ENCODE measurements at places on chromosomes 3 and 15. TPM values are rescaled to one million over a fixed set of nuclear protein-coding genes. Genes with fewer than 3 reads are reported as not detected.
A peak's percentile ranks its signal among the peaks of the same experiment; 100 is the strongest.

GRCh38 chr3:65625305-65625704 lies 413.4 kb downstream of the MAGI1 start:
- H3K36me3 ChIP-seq: no peaks in the 10 kb centered on the region
- no peak overlapping the region for H3K4me3 ChIP-seq
- peaks cover 10% of the 10 kb centered on the region for H3K4me1 ChIP-seq
- no peak for DNase-seq
- no peak overlapping the region for H3K27ac ChIP-seq
- no peaks in the 10 kb centered on the region for H3K27me3 ChIP-seq

DNA sequence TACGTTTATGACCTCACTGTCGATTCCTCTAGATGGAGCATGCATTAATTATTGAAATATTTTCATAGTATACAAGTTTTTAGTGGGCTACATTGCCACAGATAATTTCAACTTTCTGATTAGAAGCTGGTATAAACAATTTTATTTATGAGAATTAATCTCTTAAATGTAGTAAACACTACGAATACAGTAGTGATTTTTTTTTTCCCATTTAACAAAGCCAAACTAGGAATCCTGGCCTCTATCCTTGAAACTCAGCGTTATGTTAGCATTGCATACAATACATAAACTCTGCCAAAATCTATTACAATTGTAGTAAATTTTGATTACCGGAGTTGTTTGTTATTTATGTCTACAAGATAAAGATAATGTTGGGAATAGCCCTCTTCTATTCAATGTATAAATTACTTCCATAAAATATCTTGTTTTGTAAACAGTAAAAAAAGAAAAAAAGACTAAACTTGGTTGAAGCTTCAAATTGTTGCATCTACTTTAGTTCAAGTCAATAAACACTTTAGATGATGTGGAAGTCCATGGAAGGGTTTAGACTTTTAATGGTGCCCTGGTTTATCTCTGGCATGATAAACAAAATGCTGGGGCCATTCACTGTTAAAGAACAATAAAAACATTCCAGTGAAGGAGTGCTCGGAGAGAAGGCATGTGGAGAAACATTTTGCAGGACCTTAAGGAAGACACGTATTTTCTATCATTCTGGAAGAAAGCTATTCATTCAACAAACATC lies 77.3 kb upstream of the NR2F2 start:
- no peaks in the 10 kb centered on the region for H3K36me3 ChIP-seq
- no peak overlapping the region for H3K4me3 ChIP-seq
- H3K27me3 ChIP-seq: no peaks in the 10 kb centered on the region
- H3K4me1 ChIP-seq: no peaks in the 10 kb centered on the region
- H3K27ac ChIP-seq: no peak overlapping the region

DNA sequence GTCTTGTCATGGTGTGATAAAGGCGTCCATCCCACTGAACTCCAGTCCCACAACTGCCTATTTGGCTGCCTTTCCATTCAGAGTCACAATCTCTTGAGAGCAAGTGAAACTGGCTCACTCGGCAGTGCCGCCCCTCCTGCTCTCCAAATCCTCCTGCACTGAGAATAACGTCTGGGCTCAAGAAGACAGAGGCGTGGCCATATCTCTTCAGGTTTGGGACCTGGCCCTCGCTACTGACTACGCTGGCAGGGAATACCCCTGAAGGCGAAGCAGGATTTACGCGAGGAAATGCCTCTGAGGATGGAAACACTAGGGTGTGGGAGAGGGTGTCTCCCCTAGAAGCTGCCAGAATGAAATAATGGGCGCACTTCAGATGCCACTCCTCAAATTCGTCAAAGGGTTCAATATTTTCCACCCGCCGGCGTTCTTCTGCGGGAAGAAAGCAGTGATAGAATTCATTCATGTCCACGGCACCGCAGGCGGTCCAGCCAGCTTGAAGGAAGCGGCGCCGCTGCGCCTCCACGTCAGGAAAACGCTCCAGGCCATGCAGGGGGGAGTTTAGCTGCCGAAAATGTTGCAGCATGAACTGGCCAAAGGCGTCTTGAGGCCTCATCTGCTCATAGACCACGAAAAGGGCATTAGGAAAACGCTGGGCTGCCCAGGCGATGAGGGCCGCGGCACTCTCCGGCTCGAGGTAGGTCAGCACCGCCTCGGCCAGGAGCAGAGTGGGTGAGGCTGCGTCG lies 985 bp downstream of the LCMT2 start:
- peaks cover 16% of the 10 kb centered on the region for H3K4me1 ChIP-seq
- DNase-seq: no peak
- no peaks in the 10 kb centered on the region for H3K36me3 ChIP-seq
- H3K4me3 ChIP-seq: peak overlapping the region; percentile 84
- H3K27ac ChIP-seq: peak overlapping the region; percentile 95

- H3K27ac ChIP-seq: no peak overlapping the region
- peak; percentile 71 for DNase-seq
- H3K4me1 ChIP-seq: no peaks in the 10 kb centered on the region
- peaks cover 21% of the 10 kb centered on the region for H3K27me3 ChIP-seq
- H3K36me3 ChIP-seq: no peaks in the 10 kb centered on the region
Observed at GRCh38 chr3:139111392-139112229, 66.9 kb upstream of the PRR23C start.

DNA sequence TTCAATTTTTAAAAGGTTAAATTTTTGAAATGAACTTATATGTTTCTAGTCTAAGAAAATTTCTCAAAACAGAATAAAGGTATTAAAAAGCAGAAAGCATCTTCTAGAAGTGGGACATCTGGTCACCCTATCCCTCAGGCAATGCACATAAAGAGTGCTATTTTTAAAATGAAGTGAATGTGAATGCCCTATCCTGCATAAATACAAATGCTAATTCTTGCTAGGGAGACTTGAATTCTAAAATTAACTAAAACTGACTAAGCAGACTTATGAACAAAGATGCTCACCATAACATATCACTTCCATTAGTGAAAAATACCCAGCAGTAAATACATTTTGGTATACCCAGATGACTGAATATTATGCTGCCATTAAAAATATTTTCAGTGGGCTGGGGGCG lies 11.7 kb downstream of the MYO5A start:
- DNase-seq: no peak
- H3K4me3 ChIP-seq: no peak overlapping the region
- no peak overlapping the region for H3K27ac ChIP-seq
- no peaks in the 10 kb centered on the region for H3K36me3 ChIP-seq
- no peaks in the 10 kb centered on the region for H3K27me3 ChIP-seq

GRCh38 chr3:13192471-13193213 lies 119.4 kb upstream of the IQSEC1 start:
- H3K4me1 ChIP-seq: no peaks in the 10 kb centered on the region
- DNase-seq: peak; percentile 6
- H3K27me3 ChIP-seq: no peaks in the 10 kb centered on the region
- H3K4me3 ChIP-seq: no peak overlapping the region

GRCh38 chr15:92576597-92577200 lies 78.9 kb downstream of the FAM174B start:
- H3K4me1 ChIP-seq: no peaks in the 10 kb centered on the region
- no peaks in the 10 kb centered on the region for H3K27me3 ChIP-seq
- no peak overlapping the region for H3K27ac ChIP-seq
- H3K36me3 ChIP-seq: no peaks in the 10 kb centered on the region
- H3K4me3 ChIP-seq: no peak overlapping the region

- no peak overlapping the region for H3K27ac ChIP-seq
- no peaks in the 10 kb centered on the region for H3K36me3 ChIP-seq
- no peak for DNase-seq
- H3K4me3 ChIP-seq: no peak overlapping the region
Observed at GRCh38 chr3:14889205-14889604, 58.2 kb upstream of the NR2C2 start.

DNA sequence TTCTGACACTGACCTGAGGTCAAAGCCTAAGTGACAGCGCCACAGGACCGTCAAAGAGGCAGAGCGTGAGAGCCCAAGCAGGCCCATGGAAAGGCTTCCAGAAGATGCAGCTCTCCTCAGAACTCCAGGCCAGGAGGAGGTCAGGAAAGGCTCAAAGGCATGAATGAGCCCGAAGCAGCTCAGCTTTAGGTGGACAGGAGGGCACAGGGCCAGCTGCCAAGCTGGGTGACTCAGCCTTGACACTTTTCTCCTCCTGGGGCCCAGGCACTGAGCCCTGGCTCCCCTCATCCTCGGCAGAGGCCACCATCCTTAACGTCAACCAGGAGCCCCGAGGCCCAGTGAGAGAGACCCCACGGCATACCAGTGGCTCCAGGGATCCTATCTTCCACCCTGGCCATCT lies 62.9 kb downstream of the ADCY5 start:
- no peaks in the 10 kb centered on the region for H3K36me3 ChIP-seq
- no peaks in the 10 kb centered on the region for H3K27me3 ChIP-seq
- H3K27ac ChIP-seq: peak overlapping the region; percentile 90

DNA sequence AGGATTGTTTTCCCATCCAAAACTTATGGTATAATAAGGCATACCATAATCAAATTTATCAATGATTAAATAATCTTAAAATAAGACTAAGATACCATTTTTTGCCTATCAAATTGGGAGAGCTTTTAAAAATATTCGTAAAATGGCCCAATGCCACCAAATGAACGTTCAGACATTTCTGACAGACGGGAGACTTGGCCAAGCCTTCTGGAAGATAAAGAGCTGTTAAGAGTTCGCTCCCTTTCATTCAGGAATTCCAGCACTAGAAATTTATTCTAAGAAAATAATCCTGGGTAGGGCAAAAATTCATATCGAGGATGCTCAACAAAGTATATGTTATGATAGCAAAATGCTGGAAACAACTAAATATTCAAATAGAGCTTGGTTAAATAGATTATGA lies 85.6 kb upstream of the NEO1 start:
- no peak overlapping the region for H3K4me3 ChIP-seq
- no peaks in the 10 kb centered on the region for H3K36me3 ChIP-seq
- H3K27me3 ChIP-seq: no peaks in the 10 kb centered on the region
- peaks cover 12% of the 10 kb centered on the region for H3K4me1 ChIP-seq

GRCh38 chr3:100269410-100270214 lies 8.8 kb downstream of the TBC1D23 start:
- no peaks in the 10 kb centered on the region for H3K4me1 ChIP-seq
- DNase-seq: no peak
- no peaks in the 10 kb centered on the region for H3K36me3 ChIP-seq
- H3K27ac ChIP-seq: no peak overlapping the region
- H3K4me3 ChIP-seq: no peak overlapping the region

DNA sequence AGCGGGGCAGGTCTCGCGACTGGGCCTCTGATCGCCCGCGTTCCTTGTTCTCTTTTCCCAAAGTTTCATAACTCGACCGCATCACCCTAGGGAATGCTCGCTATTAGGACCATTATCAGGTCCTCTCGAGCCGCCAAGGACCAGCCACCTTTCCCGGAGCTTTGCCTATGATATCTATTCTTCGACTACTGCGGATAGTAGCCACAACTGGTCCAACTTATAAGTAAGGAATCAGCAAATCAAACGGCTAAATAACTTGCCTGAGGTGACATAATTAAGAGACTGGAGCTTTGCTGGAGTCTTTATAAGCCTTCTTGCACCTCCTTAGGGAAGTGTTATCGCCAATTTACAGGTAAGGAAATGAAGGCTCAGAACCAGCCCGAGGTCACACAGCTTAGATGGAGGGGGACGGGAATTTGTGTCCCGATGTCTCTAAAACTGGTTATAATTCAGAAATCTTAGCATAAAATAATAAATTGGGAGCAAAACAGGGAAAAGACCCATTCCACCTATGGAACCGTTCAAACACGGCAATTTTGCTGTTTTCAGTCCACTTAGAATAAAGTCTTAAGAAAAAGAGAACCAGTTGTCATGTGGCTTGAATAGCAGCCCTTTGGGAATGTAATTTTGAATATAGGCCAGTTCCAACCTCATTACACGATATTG lies 479 bp upstream of the PLD1 start:
- peak overlapping the region; percentile 87 for H3K27ac ChIP-seq
- peaks cover 5% of the 10 kb centered on the region for H3K4me1 ChIP-seq
- peak overlapping the region; percentile 46 for H3K4me3 ChIP-seq
- DNase-seq: no peak
- H3K36me3 ChIP-seq: no peaks in the 10 kb centered on the region

DNA sequence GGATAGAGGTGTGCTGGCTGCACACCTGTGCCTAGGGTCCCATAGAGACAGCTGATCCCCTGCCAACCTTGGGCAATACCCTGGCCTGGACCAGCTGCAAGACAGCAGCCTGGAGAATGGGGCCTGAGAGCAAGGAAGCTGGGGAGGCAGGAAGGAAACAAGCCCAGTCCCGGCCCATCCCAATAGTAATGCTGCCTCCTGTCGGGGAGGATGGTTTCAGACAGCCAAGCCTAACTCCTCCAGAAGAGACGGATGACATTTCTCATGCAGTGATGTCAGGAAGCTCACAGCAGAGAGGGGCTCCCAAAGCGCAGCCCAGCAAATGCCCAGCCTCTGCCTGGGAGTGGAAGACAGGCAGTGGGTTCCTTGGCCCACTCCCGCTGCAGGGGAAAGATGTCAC lies 408.8 kb downstream of the OCA2 start:
- DNase-seq: no peak
- H3K27ac ChIP-seq: no peak overlapping the region
- peaks cover 5% of the 10 kb centered on the region for H3K4me1 ChIP-seq
- H3K36me3 ChIP-seq: no peaks in the 10 kb centered on the region

- H3K4me3 ChIP-seq: no peak overlapping the region
- no peaks in the 10 kb centered on the region for H3K36me3 ChIP-seq
- H3K27me3 ChIP-seq: no peaks in the 10 kb centered on the region
- no peak for DNase-seq
Observed at GRCh38 chr3:24541935-24542334, 47.3 kb upstream of the THRB start.

- peak overlapping the region; percentile 74 for H3K4me3 ChIP-seq
- DNase-seq: peak; percentile 30
- H3K27ac ChIP-seq: peak overlapping the region; percentile 62
- H3K27me3 ChIP-seq: no peaks in the 10 kb centered on the region
Observed at GRCh38 chr3:129121016-129121791, 400 bp downstream of the RAB43 start.

The ROPN1B gene
- not detected for polyA plus RNA-seq

The TRAIP gene
- polyA plus RNA-seq: 9.5 TPM

The SLC9C1 gene
- 0.12 TPM for polyA plus RNA-seq

The PSTPIP1 gene
- polyA plus RNA-seq: 0.26 TPM

The NPTN gene
- 256 TPM for polyA plus RNA-seq

The ILDR1 gene
- not detected for polyA plus RNA-seq

The PRKCI gene
- 43.8 TPM for polyA plus RNA-seq

The PLAAT1 gene
- 39.2 TPM for polyA plus RNA-seq

Data from cardiac muscle cell (in vitro differentiated cells and primary cell).